ENCODE measurements at places on chromosomes 5 and 9. TPM values are rescaled to one million over a fixed set of nuclear protein-coding genes. Genes with fewer than 3 reads are reported as not detected.

Gene DNM1
- total RNA-seq = 0.67 TPM

Gene OR1Q1
- total RNA-seq = 0.17 TPM

Gene F2RL1
- total RNA-seq = 93.5 TPM

Gene BAAT
- 0.17 TPM for total RNA-seq

Gene SLC6A18
- not detected for total RNA-seq

Gene VDAC1
- 181 TPM for total RNA-seq

Gene THBS4
- total RNA-seq = under 0.01 TPM

Gene SLC36A3
- total RNA-seq = not detected

Gene ANKRD18A
- 1.8 TPM for total RNA-seq

Gene CCNO
- total RNA-seq = 2.7 TPM

Gene TTLL11
- total RNA-seq = 5.7 TPM
